ENCODE measurements at places on chromosomes 3 and 15. TPM values are rescaled to one million over a fixed set of nuclear protein-coding genes. Genes with fewer than 3 reads are reported as not detected.

- DNase-seq, result peak; percentile 51
These were observed 67.6 kb downstream of the ABTB1 start for GRCh38 chr3:127740136-127740915.

Gene SH2D7
- not detected for total RNA-seq

Gene SEMA5B
- 11.9 TPM for total RNA-seq

Gene TWF2
- 117 TPM for total RNA-seq

- DNase-seq, result no peak
These were observed 100.1 kb downstream of the RPL39L start for GRCh38 chr3:187039100-187039722.

Gene TIMP4
- total RNA-seq, result 5.5 TPM

DNA sequence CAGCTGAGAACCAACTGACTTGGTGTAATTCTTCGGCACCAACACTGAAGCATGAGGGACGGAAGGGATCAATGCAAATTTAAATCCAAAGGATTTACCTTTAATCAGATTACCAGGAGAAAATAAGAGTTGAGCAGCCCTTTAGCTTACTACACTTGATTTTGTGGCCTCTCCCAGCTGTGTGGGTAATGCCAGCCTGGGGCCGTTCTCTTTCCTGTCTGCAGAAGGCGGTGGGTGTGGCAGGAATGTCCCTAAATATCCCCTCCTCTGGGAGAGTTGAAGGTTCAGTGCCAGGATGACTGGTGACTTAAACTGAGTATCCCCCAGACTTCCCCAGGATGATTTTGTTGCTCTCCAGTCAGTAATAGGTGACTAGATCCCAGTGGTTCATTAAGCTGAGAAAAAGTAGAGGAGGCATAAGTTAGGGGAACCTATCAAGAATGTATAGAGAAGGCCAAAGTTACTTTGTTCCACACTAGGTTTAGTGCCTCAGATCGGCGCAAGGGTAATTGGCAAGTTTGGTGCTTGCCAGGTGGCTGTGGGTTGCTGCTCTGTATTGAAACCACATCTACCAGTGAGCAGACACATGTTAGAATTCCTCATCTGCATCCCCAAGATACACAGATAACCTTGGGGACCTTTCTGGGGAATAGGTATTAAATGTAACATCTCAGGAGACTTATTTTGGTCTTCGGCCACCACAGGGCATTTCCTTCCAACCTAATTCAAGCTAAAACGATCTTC is 23.1 kb downstream of the MAPKBP1 start:
- no peak for DNase-seq

DNA sequence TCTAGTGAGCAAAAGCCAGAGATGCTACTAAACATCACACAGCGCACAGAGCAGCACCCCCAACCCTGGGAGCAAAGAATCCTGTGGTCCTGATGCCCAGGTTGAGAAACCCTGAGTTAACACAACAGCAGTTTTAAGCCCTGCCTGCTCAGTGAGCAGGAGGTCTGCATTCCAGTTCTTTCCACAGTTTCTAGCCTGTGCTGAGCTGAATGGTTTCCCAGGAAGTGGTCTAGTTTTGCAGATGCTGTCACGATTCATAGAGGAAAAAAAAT is 171.1 kb upstream of the PROK2 start:
- DNase-seq, result no peak

Data from heart left ventricle (tissue), 16 donors.